Heart right ventricle (tissue), 16 donors: ENCODE measurements at places on chromosomes 7 and 10. TPM values are rescaled to one million over a fixed set of nuclear protein-coding genes. Genes with fewer than 3 reads are reported as not detected.
A peak's percentile ranks its signal among the peaks of the same experiment; 100 is the strongest.

- DNase-seq = no peak
Measured at GRCh38 chr10:68342909-68343516, 10.3 kb upstream of the PBLD start.

LOXL4 gene
- total RNA-seq = 13.5 TPM

GRCh38 chr10:10794791-10795191 is 222.9 kb upstream of the CELF2 start:
- DNase-seq = no peak

DNA sequence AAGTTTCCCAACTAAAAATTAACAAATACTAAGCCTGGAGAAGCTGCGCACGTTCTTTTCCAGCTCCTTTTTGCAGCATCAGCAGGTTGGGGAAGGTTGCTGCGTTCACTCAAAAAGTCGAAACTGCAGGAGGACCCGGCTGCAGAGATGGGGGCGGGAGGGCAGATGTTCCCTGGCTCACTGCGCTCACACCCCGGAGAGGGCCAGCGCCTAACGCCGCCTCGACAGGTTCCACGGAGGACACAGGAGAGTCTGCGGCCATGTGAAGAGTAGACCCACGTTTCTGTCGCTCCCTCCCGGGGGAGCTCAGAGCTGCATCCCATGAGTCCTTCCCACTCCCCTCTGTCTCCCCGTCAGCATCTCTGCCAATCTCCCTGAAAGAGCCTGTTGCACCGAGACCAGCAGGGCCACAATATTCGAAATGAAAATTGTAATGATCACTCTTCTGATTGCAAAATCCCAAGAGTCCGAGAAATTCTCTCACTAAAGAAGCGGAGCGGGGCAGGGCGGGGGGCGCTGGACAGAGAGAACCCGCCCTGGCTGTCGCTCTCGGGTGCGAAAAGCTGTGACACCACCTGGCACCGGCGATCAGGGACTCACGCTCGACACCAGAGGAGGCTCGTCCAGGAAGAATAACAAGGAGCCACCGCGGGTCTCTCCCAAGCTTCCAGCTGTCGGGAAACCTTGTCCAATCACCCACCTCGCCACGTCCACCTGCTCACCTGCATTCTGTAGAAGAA is 131.5 kb upstream of the PFKP start:
- DNase-seq = no peak

CPA1 gene
- 2.3 TPM for total RNA-seq

DNA sequence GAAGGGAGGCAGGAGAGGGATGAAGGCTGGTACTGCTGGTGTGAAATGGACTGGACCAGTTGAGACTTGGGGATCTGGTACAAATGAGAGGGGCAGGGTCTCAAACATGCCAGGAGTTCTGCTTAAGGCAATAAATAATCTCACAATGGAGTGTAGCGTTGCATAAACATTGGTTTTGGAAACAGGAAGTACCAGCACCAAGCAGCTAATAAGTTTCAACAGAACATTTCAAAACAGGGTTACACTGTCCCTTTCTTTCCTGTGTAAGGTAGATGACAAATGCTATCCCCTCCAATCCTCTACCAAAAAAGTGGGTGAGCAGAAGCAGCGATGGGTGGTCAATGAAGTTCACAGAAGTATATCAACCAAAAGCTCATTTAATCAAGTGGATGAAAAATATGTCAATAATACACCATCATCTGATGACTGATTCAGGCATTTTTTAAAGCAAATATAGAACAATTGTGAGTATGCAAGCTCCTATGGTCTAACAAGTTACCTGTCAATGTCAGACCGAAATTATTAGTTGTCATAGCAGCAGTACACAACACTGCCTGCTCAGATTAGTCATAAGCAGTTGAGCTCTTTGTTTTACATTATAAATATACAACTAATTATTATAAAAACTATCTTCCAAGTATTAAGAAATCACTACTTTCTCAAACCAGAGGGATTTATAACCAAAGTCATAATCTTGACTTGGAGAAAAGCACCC is 220.0 kb downstream of the FAM107B start:
- no peak for DNase-seq

GRCh38 chr7:927031-927671 is 27.3 kb downstream of the ADAP1 start:
- DNase-seq = no peak

GRCh38 chr7:17486835-17487234 is 188.4 kb downstream of the AHR start:
- DNase-seq = no peak

DNA sequence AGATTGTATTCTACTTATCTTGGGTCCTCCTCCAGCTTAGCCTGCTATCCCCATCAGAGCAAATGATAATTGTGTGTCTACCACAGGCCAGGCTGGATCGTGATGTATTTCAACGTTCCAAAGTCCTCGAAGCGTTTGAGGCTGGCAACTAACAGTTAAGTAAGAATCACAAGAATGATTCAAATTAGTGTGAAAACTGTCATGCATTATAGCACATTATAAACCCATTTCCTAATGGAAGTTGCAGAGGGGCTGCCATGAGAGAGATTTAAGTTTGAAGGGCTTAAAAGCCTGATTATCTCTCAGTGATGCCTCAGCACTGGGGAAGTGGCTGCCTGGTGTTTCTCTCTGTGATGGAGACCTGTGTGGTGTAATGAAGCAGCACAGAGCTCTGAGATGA is 119.1 kb downstream of the FRMD4A start:
- DNase-seq = no peak

HABP2 gene
- total RNA-seq = not detected

- no peak for DNase-seq
Measured at GRCh38 chr7:51705701-51706100, 389.1 kb upstream of the COBL start.

OR9A2 gene
- total RNA-seq = not detected

CCDC126 gene
- total RNA-seq = 8.9 TPM

- no peak for DNase-seq
Measured at GRCh38 chr10:61793760-61794703, 107.5 kb upstream of the ARID5B start.

OLAH gene
- total RNA-seq = not detected

GJD4 gene
- not detected for total RNA-seq

C10orf105 gene
- total RNA-seq = 0.05 TPM

DNA sequence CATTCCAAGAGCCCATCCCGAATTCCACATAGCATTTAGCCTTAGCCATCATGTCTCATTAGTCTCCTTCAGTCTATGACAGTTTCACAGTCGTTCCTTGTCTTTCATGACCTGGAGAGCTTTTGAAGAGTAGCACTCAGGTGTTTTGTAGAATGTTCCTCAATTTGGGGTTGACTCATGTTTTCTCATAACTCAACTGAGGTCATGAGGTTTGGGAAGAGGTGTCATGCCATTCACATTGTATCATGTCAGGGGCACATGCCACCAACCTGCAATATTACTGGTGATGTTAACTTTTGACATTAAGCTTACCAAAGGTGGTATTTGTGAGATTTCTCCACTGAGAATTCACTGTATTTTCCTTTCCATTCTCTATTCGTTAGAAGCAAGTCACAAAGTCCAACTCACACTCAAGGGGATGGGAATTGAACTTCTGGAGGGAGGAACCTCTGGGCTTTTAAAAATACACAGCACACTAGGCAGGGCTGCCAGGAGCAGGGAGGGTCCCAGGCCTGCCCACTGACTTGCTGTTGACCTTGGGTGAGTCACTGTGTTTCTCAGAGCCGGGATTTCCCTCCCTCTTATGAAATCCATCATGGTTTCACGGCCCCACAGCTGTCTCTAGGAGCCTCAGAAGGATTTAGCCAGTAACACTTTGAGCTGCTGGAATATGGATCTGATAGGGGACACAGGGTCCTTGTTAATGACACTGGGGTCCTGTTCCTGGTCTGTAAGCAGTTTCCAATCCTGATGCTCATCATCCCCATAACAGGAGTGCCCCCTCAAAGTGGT is 74.4 kb upstream of the TCF7L2 start:
- DNase-seq = no peak

CUL1 gene
- 41.0 TPM for total RNA-seq

NANOS1 gene
- total RNA-seq = 10.9 TPM

NEUROG3 gene
- not detected for total RNA-seq

DNA sequence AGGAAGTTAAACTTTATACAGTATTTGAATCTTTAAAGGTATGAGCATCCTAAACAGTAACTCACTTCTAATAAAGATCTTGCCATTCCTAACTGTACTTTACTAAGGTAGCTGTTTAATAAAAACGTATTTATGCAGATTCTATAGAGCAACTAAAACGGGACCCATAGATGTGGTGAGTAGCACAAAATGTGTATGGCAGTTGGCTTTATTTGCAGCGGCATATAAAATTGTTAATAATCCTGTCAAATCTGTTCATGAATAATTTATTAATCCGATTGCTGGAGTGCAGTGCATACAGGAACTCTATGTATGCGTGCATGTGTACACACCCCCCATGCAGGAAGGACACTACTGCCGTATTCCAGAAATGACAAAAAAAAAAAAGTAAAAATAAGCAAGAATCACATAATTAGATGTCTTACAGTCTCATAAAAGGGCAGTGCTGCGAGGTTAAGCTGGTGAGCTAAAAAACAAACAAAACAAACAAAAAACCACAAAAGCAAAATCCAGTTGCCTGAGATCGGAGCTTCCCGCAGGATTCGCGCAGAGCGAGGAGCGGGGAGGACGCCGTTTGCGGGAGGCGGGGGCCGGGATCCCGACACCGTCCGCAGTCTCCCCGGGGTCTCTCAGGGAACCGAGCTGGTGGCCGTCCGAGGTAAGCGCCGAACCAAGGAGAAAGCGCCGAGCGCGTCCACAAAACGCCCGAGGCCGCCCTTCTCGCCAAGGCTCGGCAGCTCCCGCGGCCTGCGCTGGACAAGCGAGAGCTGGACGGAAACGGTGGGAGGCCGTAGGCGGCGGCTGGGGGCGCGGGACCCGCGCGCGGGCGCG is 518 bp upstream of the COMMD3 start:
- DNase-seq = no peak

DNA sequence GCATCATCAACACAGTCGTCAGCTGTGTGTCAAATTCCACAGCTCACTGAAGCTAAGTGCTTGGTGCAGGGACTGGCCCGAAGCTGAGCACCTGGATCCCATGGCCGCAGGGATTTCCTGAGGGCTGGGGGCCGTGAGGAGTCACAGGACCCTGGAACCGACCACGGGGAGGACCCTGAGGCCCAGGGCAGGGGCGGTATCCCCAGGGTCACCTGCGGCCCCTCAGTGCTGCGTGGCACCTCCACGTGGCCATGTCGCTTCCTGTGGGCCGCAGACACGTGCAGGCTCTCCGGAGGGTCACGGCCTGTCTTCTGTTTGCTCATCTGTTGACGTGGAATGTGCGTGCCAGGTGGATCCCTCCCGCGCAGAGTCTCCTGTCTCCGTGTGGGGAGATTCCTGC is 53.4 kb downstream of the NKX6-2 start:
- DNase-seq = no peak

ZP3 gene
- not detected for total RNA-seq

CCDC172 gene
- total RNA-seq = not detected

DNA sequence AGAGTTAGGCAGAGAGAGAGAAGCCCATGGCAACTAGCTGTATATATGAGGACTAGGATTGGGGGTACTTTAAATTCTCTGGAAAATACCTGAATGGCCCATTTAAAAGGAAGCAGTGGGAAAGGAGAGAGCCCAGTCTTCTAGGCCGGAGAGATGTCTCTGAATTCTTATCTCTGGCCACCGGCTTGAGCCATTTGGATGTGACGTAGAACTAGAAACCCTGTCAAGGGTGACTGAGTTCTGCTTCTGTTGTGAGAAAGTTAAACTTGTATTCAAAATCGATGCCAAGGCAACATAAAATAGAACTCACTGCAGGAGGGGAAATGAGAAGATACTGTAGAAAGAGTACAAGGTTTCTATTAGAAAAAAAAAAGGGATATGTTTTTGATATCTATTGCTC is 6.3 kb upstream of the GSTK1 start:
- DNase-seq = no peak

DNA sequence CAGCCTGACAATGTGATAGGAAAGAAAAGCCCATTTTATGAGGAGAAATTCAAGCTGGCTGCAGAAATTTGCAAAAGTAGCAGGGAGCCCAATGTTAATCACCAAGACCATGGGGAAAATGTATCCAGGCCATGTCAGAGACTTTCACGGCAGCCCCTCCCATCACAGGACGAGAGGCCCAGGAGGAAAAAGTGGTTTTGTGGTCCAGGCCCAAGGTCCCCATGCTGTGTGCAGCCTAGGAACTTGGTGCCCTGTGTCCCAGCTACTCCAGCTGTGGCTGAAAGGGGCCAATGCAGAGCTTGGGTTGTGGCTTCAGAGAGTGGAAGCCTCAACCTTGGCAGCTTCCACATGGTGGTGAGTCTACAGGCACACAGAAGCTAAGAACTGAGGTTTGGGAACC is 12.7 kb downstream of the COA1 start:
- DNase-seq = no peak

DNA sequence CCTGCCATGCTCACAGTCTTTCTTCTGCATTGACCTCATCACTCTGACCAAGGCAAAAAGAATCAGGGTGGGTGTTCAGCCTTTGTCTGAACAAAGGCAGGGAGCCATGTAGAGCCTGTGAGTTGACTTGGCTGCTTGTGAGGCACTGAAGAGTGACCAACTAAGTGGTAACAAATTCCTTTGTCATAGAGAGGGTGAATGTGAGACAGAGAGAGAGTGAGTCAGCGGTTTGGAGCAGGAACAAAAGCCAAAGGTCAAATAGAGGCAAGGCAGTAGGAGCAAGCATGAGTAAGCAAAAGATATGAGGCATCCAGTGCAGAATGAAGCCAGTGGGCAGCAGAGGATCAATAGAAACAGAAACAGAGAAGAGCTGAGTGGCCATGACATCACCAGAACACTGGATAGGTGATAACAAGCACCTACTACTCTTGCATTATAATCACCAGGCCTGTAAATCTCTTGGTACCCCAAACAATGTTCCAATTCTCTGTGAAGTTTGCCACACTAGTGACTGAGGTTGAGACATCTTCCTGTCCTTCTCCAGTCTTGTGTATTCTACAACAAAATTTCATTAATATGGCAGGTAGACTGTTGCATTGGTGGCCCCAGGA is 116.2 kb upstream of the LAMB4 start:
- DNase-seq = no peak

- no peak for DNase-seq
Measured at GRCh38 chr7:108331971-108332370, 124.3 kb downstream of the NRCAM start.

GRCh38 chr10:84907461-84908009 is 579.1 kb downstream of the CCSER2 start:
- DNase-seq = no peak

DNA sequence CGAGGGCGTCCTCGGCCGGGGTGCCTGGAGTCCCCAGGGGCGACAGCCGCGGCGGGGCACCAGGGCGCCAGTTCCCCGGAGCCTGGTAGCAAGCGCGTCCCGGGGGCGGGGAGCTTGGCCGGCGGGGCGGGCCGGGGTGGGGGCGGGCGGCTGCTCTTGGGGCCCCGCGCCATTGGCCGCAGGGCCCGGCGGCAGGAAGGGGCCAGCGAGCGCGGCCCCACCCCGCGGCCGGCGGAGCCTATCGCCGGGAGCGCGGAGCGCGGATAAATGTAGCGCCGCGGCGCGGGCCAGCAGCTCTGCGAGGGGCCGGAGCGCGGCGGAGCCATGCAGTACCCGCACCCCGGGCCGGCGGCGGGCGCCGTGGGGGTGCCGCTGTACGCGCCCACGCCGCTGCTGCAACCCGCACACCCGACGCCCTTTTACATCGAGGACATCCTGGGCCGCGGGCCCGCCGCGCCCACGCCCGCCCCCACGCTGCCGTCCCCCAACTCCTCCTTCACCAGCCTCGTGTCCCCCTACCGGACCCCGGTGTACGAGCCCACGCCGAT is at the start of gene HHEX:
HHEX (plus strand) TSS at position 293 of the 548 bp plus-strand sequence; CDS start at position 325, 32 bp downstream.
- peak; percentile 58 for DNase-seq

GRCh38 chr10:124573726-124574455 is 112.3 kb downstream of the LHPP start:
- no peak for DNase-seq
